ENCODE measurements at places on chromosomes 1 and 21.

DNA sequence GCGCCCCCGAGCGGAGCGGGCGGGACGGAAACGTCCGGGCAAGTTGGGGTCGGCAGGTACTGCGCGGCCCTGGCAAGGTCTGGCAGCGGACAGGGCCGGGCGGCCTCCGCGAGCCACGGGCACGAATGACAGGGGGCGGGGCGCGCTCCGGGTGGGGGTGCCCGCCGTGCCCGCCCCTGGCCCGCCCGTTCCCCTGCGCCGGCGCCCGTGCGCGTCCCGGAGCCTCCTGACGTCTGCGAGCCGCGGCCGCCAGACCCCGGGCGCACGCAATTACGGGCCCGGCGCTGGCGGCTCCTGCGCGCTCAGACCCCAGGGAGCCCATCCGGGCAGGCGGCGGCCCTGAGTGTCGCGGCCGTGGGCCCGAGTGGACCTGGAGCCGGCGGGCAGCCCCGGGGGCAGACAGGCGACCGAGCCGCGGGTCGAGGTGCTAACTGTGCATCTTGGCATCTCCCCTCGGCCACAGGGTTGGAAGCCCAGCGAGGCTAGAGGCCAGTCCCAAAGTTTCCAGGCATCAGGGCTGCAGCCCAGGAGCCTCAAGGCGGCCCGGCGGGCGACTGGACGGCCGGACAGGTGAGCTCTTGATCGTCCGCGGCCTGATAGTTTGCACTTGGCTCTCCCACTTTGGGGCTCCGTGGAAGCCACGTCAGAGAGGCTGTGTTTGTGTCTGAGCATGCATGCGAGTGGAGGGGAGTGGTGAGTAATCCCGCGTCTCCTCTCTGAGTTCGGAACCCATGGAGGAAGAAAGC lies 918 bp downstream of the MIB2 start:
- peak overlapping the region; percentile 73 for H3K27ac ChIP-seq
- peaks cover 28% of the 10 kb centered on the region for H3K4me1 ChIP-seq
- H3K36me3 ChIP-seq = peaks cover 9% of the 10 kb centered on the region

DNA sequence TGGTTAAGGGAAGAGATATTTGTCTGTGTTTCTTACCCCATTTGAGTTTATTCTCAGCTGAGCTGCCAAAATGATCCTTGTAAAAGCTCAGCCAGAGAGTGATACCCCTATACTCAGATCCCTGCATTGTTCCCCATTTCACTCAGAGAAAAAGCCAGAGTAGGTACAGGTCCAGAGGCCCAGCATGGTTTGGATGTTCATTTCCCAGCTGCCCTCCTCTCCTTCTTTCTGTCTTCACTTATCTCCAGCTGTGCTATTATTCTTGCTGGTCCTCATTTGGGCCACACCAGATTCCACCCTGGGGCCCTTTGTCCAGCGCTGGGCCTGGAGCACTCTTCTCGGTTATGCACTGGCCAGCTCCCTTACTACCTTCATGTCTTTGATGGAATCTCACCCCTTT lies 187.7 kb downstream of the CHRM3 start:
- no peak overlapping the region for H3K4me3 ChIP-seq
- H3K36me3 ChIP-seq = no peaks in the 10 kb centered on the region
- no peak overlapping the region for H3K27ac ChIP-seq
- DNase-seq = no peak
- H3K27me3 ChIP-seq = no peaks in the 10 kb centered on the region
- no peaks in the 10 kb centered on the region for H3K4me1 ChIP-seq

GRCh38 chr1:77874804-77875445 lies 13.5 kb upstream of the NEXN start:
- H3K27me3 ChIP-seq = no peaks in the 10 kb centered on the region
- no peak overlapping the region for H3K27ac ChIP-seq
- H3K4me3 ChIP-seq = no peak overlapping the region
- no peak for DNase-seq
- H3K4me1 ChIP-seq = no peaks in the 10 kb centered on the region

- DNase-seq = peak; percentile 78
- H3K27ac ChIP-seq = no peak overlapping the region
- no peaks in the 10 kb centered on the region for H3K27me3 ChIP-seq
- H3K4me3 ChIP-seq = no peak overlapping the region
Observed at GRCh38 chr1:202571719-202572339, 138.4 kb downstream of the SYT2 start.

DNA sequence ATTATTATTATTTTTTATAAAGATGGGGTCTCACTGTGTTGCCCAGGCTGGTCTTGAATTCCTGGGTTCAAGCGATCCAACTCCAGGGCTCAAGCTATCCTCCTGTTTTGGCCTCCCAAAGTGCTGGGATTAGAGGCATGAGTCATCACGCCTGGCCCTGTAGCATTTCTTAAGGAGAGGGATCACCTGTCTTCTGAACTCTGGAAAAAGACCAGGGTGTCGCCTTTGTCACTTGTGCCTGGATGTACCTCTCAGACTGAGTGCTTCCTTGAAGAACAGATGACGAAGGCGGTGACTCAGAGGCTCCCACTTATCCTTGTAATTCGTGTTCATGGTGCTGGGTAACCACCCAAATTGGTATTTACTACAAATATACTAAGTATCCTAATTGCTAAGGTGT lies 2.4 kb upstream of the CGN start:
- no peak overlapping the region for H3K27ac ChIP-seq
- H3K4me1 ChIP-seq = peaks cover 22% of the 10 kb centered on the region

Data from activated CD4-positive, alpha-beta T cell treated with anti-CD3 and anti-CD28 coated beads, Interleukin-2, amount 10 ng/mL, durations not matched to agents 24 days and 14 days (primary cell).